T follicular helper cell (primary cell): ENCODE measurements at places on chromosomes 2 and 18.

- DNase-seq = no peak
Observed at GRCh38 chr2:237016121-237016915, 69.4 kb upstream of the COPS8 start.

GRCh38 chr2:177282181-177282641 is 17.7 kb upstream of the NFE2L2 start:
- DNase-seq = no peak

DNA sequence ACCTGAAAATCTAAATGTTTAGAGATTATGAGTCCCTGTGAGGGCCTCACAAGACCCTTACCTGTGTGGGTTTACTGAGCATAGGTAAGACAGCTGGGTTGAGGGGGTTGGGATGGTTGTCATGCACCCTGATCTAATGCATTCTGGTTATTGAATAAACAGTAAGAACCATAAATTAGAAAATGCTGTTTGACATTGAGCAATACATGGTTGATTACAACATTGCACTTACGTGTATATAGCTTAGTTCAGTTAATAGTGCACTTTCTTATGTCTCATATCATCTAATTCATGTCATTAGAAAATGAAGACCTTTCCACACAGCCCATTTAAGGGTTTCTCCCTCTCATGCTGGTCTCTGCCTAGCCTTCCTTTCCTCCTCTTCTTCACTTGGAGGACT is 253.5 kb upstream of the ATP5MC3 start:
- no peak for DNase-seq

DNA sequence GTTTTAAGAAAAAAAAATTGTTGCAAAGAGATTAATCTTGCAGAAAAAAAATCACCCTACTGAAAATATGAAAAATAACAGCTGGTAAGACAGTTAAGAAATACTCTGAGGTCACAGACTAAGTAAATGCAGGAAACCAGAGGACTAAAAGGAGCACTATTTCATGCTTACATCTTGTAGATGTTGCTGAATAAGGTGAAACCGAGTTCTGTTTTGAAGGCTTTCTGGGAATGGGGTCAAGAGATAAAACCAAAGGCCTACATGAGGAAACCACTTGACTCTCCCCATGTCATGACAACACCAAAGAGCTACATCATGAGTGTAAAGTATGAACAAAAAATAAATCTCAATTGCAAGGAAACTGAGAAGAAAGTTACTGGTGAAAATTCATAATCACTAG is 197.6 kb downstream of the LRP1B start:
- DNase-seq = no peak

- DNase-seq = no peak
Observed at GRCh38 chr18:5649439-5649838, 105.6 kb upstream of the EPB41L3 start.

DNA sequence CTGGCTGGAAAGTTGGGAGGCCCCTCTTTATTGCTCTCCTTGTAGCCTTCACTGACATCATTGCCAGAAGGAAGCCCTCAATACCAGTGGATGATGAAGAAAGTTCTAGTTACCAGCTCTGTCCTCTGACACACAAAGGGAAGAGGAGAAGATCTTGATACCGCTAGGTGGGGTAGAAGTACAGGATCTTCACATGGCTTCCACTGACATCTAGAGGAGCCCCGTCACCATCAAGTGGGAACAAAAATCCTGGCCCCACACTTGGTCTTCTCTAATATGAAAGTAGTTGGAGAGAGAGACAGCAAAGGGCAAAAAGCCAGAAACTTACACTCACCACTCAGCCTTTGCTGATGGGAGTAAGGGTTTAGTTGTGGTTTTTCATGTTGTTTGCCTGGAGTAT is 12.4 kb downstream of the XIRP2 start:
- DNase-seq = no peak

GRCh38 chr2:214995926-214996670 is 142.3 kb downstream of the ABCA12 start:
- no peak for DNase-seq

- no peak for DNase-seq
Observed at GRCh38 chr18:70982292-70982691, 693.4 kb downstream of the SOCS6 start.

- DNase-seq = no peak
Observed at GRCh38 chr18:13232086-13232917, 13.7 kb downstream of the LDLRAD4 start.

- DNase-seq = no peak
Observed at GRCh38 chr2:1053786-1054185, 103.1 kb downstream of the SNTG2 start.

DNA sequence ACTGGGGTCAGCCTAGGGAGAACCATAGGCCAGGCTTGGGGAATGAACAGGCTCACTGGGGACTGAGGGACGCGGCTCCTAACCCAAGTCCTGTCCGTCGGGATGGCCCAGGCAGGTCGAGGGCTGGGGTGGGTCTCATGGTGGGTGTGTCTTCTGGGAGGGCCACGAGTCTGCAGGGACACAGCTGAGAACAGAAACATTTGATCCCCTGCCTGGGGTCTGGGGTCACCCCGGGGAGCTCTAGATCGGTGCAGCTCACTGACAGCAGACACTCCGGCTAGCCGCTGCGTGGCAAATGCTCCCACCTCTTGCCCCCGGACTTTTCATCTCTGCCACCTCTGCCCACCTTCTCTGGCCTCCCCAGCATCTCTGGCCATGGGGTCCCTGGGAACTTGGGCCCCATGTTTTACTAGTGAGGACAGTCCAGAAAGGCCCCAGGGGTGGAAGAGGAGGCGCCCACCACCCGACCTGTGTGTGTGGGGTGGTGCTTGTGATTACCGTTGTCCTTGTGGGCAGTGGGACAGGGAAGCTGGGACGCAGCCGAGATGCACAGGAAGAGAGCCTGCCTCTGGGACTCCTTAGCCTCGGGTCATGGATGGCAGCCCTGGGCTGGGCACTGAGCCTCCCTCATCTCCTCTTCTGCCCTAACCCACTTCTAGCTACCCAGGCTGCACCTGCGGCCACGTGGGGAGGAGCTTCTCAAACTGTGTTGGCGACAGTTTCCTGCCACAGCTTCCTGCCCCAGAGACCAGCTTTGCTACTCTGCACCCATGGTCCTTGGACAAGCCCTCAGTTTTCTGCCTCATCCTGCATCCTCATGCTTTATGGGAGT is 4.9 kb downstream of the ZAP70 start:
- DNase-seq = peak; percentile 58

- DNase-seq = no peak
Observed at GRCh38 chr2:75204833-75205232, 5.5 kb upstream of the TACR1 start.

DNA sequence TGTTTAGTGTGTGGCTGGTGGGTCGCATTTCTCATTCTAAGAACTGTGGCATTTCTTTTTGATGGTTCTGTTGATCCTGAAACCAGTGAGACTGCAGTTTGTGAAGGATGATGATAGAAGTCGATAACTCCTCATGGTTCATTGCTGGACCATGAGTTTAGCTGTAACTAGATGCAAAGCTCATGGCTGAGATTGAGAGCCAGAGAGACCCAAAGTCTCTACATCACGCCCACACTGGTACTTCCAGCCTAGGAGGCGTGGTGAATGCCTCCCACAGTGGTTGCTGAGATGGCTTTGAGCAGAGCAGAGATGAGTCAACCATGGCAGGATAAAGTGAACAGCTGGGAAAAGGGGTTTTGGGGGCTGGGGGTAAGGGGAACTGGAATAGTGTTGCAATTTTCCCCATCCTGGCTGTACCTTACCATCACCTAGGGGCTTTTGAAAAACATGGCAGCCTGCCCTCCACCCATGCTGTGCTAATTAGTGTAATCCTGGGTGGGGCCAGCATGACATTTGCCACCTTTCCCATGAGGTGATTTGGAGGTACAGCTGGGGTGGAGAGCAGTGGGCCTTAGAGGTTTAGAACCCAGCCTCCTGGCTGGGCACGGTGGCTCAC is 24.1 kb downstream of the INPP4A start:
- DNase-seq = no peak

GRCh38 chr2:10765914-10766313 is 44.5 kb downstream of the ATP6V1C2 start:
- DNase-seq = no peak

DNA sequence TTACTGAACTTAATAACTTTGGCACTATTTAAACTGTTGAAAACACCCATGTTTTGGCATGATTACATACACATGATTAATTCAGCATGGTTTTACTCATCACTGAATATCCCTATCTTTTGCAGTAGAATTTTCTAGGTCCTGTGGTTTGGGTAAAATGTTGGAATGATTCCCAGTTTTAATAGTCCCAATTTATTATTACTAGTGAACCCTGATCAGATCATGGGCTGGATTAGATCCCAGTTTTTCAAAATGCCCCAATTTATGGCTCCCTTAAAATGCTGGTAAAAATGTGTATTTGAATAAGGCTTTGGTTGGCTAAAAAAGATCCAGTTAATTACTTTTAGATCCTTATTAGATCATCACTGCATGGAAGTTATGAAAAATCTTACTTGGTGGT is 273.6 kb upstream of the NRP2 start:
- no peak for DNase-seq

GRCh38 chr2:36697424-36698066 is 1.0 kb downstream of the VIT start:
- DNase-seq = no peak

- DNase-seq = peak; percentile 22
Observed at GRCh38 chr2:230723363-230723762, 10.7 kb downstream of the CAB39 start.

DNA sequence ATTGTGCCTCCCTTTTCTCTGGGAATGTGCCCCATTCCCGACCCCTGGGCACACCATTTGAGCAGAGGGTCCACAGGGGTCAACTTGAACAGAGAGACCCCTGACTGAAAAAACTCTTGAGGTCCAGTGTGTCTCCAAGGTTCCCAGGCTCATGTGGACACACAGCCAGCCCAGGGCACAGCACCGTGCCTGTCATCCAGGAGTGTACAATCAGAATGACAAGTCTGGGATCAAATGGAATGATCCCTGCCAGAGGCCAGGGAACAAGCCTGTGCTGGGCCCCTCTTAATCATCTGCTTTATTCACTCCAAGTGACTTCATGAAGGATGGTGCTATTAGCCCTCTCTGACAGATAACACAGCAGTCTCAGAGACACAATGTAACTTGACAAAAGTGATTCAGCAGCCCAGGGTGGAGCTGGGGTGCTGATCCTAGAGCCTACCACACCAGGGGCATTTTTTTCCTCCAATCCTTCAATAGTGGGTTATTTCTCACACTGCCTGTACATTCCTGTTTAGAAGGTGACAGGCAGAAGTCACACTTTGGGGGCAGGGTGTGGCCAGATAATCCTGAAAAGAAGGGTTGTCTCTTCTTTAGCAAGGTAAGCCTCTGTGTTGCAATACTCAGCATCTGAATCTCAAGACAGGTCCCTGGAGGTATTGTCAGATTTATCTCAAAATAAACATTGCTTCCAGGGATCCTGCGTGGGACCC is 84.0 kb upstream of the TMEM200C start:
- DNase-seq = no peak

DNA sequence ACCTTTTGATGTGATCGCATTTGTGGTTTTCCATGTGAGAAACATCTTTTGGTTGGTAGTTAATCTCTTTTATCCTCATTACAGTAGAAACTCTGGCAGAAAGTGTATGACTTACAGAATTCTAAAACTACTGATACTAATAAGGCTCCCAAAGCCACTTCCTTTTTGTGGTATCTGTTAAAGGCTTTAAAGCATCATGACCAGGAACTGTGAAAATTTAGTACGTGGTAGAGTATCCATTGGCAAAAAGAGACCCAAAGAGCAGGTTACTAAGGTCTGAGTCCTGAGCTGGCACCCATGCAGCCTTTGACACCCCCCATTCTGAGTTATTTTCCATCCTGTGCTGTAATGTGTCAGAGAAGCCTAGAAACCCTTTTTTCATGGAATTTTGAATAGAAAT is 94.5 kb downstream of the DPP4 start:
- DNase-seq = no peak

- no peak for DNase-seq
Observed at GRCh38 chr2:197435598-197436420, 981 bp upstream of the SF3B1 start.

GRCh38 chr18:46332921-46333341 is 228.7 kb downstream of the HAUS1 start:
- DNase-seq = no peak

DNA sequence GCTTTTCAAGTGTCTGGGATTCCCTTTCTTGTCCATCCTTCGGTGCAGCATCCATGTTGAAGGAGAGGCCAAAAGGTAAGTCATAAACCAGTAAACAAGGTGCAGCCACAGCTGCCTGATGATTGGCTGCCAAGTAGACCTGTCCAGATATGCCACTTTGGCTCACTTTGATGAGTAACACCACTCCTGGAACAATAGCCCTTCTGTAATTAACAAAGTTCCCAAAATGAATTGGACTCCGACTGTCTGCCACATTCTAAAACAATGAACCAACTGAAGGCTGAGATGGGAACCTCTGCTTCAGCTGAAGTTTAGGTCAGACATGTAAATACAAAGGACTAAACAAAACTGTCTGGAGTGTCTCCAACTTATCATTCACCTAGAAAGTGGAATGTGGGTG is 82.2 kb upstream of the LGALSL start:
- DNase-seq = no peak

DNA sequence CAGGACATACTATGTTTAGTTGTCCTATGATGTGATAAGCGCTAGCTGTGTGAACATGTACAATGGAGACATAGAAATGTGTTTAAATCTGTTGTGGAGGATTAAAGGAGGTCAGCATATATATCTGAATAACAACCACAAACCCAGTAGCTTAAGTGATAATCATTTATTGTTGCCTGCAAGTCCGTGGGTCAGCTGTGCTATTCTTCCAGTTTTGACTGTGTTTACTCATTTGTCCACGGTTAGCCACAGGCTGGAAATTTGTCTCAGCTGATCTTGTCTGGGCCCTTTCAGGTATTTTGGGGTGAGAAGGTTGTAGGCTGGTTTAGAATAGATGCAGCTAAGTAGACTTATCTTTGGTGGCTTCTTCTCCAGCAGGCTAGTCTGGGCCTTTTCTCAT is 110.4 kb downstream of the PARD3B start:
- DNase-seq = no peak

DNA sequence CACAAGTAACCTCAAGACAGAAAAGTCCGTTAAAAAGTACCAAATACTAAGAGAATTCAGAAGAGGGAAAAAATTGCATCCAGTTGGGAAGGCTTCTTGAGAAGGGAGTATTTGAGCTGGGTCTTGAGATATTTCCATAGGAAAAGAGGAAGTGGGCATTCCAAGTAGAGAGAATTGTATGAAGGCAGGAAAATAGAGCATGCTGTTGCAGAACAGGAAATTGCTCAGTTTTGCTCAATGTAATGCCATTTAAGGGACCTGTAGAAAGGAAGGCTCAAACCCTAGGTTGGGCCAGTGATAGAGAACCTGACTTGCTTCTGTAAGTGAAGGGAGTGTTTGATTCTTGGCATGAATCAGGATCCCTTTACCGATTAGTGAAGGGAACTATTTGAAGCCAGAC is 1.0 kb upstream of the ZC3H8 start:
- no peak for DNase-seq

DNA sequence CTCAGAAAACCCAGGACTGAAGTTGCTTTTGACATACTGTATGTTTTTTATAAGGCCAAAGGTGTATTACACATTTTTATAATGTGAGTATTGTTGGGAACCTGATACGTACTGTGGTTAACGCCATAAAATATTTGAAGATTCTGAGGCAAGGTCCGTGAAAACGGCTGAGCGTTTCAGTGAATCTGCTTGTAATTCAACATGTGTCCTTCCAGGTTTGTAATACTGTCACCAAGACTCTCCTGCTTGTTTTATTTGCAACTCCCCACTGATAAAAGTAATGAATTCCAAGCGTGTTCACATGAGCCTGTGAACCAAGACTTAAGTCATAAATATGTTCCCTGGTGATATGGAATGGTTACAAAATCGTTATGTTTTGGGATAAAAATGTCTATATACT is 23.9 kb upstream of the FRZB start:
- no peak for DNase-seq
